Smooth muscle cell of the pulmonary artery (primary cell): ENCODE measurements at places on chromosomes 11 and 22. TPM values are rescaled to one million over a fixed set of nuclear protein-coding genes. Genes with fewer than 3 reads are reported as not detected.

The CXCR5 gene
- not detected in 2 replicates for total RNA-seq

The CD151 gene
- 1,084 and 1,441 TPM in 2 replicates for total RNA-seq

The LIF gene
- 46.1 and 47.4 TPM in 2 replicates for total RNA-seq

The MFRP gene
- not detected in 2 replicates for total RNA-seq
